NCI-H1930 (cell line): ENCODE measurements at places on chromosomes 6 and 20.

GRCh38 chr6:106104476-106104875, 18.3 kb downstream of the PRDM1 start:
- DNase-seq = no peak

- DNase-seq = no peak
These were observed 40.1 kb downstream of the ITPR3 start for GRCh38 chr6:33661106-33661838.

DNA sequence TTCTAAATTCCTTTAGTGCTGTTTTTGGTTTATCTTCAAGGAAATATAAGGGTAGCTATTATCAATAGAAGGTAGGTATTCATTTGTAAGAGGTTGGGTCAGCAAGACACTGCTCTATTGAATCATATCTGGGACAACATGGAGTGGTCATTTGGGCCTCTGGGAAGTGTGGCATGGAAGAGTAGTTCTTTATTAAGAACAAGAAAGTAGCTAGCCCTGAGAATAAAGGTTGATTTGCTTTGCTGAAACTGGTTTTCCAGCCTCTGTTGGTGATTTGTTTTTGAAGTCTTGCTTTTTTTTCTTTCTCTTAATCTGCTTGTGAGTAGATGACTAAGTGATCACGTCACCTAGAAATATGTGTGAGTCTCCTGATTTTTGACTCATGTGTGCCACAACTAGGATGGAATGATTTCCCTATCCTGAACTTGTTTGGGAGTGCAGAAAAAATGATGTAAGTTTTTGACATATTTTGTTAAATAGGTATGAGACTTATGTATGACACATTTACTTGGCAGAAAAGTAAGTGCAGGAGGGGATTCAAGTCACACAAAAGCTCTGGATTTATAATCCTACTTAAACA, 381.8 kb downstream of the CENPW start:
- no peak for DNase-seq

DNA sequence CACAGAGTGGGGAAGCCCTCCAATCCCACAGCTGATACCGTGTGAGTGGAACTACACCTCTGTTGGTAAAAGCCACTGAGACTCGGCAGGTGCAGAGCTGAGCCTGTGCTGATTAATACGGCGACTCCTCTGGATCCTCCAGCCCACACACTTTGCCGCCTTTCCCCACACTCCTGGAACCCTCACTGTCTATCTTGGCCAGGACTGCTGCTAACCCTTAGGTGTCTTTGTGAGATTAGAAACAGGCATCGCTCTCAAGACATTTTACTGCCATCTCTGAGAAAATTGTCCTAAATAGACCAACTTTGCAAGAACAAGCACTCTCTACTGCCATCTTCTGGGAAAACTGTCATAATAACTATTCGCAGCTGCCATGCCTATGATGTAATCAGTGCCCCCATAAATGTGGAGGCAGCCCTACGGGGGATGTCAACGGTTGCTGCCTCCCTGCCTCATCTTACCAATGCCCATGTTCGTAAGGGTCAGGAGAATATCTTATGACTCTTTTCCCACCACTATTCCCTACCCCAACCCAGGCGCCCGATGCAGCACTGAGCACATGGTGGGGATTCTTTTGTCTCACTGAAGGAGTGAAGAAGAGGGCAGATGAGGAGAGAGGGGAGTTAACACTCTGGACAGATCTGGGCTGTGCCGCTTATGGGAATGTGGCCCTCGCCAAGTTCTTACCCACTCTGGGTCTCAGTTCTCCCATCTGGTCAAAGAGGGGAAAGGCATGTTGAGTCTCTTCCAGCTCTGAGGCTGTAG, 26.1 kb upstream of the KCNB1 start:
- peak; percentile 36 for DNase-seq

- DNase-seq = no peak
These were observed 85.5 kb downstream of the WASF1 start for GRCh38 chr6:110093981-110094380.

DNA sequence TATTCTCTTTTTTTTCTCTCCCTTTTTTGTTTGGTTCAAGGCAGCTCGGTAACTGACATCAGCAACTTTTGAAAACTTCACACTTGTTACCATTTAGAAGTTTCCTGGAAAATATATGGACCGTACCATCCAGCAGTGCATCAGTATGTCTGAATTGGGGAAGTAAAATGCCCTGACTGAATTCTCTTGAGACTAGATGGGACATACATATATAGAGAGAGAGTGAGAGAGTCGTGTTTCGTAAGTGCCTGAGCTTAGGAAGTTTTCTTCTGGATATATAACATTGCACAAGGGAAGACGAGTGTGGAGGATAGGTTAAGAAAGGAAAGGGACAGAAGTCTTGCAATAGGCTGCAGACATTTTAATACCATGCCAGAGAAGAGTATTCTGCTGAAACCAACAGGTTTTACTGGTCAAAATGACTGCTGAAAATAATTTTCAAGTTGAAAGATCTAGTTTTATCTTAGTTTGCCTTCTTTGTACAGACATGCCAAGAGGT, 10.6 kb downstream of the HEY2 start:
- no peak for DNase-seq

GRCh38 chr20:50635676-50636600, 55.4 kb downstream of the RIPOR3 start:
- DNase-seq = peak; percentile 35

- no peak for DNase-seq
These were observed 113.8 kb downstream of the JPH2 start for GRCh38 chr20:44073011-44073674.

GRCh38 chr20:11687546-11688292, 230.0 kb upstream of the BTBD3 start:
- DNase-seq = peak; percentile 67

- no peak for DNase-seq
These were observed 266.9 kb downstream of the UST start for GRCh38 chr6:149013586-149014344.

DNA sequence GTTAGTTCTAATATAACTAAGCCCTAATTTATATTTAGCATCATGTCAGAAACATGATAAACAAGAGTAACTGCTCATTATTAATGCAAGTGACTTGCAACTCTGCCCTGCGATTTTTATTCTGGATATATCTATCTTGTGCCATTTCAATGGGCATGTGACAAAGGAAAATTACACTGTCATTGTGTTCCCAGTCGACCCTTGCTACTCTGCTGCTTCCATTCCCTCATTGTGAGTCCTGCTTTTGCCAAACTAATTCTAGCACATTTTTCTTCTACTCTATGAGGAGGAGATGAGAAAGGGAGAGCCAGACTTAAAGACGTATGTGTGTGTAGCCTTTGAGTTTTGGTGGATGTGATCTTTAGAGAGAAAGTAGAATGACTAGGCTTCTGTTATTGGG, 275.9 kb downstream of the ARHGAP18 start:
- no peak for DNase-seq

DNA sequence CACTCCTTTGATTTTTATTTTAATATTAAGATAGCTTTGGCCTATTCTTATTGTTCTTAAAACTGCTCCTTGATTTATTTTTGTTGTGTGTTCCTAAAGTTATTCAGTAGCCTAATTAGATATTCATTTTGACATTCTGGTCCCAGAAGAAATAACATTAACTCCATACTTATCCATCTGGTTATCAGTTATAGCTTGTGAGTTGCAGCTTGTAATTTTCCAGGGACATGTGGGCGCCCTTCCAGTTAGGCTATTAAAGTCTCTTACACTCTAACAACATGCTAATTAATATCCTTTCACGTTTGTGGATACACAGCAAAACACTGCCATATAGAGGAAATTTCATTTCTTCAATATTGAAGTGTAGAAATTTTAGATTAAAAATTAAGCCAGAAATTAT, 987.5 kb downstream of the HACE1 start:
- DNase-seq = no peak

- DNase-seq = no peak
These were observed 12.2 kb downstream of the MAPRE1 start for GRCh38 chr20:32831982-32832381.

DNA sequence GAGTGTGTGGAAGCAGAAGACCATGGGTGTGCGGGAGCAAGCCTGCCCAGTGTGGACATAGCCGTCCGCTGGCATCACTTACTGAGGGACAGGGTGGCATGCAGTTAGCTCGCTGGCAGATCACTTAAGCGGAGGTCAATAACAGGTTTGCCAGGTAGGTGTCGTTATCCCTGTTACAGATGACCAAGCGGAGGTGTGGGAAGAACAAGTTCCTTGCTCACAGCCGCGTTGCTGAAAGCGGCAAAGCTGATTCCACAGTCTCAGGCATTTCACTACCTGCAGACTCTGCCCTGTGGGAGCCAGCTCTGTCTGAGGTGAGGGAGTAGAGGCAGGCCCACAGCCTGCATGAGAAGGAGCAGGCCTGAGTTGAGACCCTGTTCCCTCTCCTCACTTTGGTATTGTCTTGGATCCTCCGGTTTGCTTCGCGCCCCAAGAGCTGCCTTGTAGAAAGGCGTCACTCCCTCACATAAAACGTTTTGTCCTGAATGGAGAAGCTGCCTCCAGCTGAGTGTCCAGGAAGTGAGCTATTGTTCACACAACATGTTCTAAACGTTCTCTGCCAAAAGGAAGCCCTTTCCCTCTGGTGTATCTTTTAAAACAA, 96.9 kb downstream of the TCP11 start:
- no peak for DNase-seq

- no peak for DNase-seq
These were observed 192.2 kb downstream of the GJA10 start for GRCh38 chr6:90086517-90086916.

GRCh38 chr6:163416557-163417253, 2.2 kb downstream of the QKI start:
- no peak for DNase-seq

- DNase-seq = no peak
These were observed 286.9 kb upstream of the PTCHD4 start for GRCh38 chr6:48397887-48398286.
